ENCODE measurements at places on chromosomes 11 and 22.

DNA sequence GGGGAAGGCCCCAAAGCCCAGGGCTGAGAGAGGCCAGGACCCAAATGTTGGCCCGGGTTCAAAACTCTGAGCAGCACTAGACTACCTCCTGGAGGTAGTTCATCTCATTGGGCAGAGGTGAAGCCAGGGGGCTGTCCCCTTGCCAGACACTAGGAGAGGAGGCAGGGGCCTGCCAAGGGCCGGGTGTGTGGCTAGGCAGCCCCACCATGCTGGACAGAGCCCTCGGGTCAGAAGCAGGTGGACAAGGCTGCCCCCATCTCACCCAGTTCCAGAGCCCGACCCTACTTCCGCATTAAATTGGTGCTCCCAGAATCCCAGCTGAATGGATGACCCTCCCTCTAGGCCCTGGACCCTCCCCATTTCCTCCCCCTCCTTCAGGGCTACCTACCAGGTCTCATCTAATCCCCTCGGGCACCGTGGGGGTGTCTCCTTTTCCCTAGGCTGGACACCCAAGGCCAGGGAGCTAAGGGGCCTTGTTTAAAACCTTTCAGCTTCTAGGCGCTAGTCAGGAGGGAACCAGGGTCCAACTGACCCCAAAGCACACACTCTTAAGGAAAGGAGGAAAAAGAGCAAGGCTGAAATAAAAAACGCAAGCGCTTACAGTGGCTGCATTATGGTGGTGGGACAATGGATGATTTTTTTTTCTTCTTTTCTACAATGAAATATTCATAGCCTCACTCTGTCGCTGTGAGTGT lies 72.1 kb upstream of the TCF20 start:
- DNase-seq = no peak

DNA sequence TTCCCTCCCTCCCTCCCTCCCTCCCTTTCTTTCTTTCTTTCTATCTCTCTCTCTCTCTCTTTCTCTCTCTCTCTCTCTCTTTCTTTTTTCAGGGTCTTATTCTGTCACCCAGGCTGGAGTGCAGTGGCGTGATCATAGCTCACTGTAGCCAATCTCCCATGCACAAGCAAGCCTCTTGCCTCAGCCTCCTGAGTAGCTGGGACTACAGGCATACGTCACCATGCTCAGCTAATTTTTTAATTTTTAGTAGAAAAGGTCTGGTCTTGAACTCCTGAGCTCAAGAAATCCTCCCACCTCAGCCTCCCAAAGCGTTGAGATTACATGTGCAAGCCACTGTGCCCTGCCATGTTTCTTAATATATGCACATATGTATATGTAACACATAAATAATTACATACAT lies 19.0 kb downstream of the TSKU start:
- no peak for DNase-seq

- DNase-seq = no peak
Observed at GRCh38 chr11:70225681-70226177, 22.6 kb downstream of the FADD start.

GRCh38 chr11:61973476-61974162 lies 6.2 kb upstream of the FTH1 start:
- no peak for DNase-seq

DNA sequence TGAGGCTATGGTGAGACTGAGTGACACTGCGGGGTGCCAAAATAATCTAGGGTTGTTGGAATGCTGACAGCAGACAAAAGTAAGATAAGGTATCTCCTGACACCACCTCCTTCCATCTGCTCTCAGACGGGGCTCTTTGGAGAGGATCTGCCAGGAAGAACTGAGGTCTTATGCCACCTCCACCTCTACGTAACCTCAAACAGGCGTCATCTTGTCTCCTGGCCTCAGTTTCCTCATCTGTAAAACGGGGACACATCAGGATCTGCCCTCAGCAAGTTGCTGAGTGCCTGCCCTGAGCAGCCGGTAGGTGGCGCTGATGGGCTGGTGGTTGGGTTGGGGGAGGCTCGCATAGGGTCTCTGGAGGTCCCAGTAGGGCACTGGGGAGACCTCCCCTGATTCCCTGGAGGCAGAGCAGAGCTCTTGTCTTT lies 1.7 kb upstream of the MYEOV start:
- DNase-seq = peak; percentile 50

- DNase-seq = no peak
Observed at GRCh38 chr11:125460275-125460674, 35.8 kb downstream of the FEZ1 start.

DNA sequence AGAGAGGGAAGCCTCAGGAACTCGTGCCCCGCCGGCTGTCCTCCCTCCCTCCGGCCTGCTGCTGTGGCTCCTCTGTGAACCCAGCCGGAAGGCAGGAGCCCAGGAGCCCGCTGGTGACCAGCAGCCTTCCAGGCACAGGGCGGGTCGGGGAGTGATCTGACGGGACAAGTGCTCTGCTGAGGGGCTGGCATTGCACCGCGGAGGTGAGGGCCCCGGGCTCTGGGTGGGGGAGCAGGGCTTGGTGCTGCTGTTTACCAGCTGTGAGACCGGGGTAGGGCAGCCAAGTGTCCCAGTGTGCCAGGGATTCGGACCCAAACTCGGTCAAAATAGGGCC lies 53.3 kb downstream of the FLRT1 start:
- DNase-seq = no peak

DNA sequence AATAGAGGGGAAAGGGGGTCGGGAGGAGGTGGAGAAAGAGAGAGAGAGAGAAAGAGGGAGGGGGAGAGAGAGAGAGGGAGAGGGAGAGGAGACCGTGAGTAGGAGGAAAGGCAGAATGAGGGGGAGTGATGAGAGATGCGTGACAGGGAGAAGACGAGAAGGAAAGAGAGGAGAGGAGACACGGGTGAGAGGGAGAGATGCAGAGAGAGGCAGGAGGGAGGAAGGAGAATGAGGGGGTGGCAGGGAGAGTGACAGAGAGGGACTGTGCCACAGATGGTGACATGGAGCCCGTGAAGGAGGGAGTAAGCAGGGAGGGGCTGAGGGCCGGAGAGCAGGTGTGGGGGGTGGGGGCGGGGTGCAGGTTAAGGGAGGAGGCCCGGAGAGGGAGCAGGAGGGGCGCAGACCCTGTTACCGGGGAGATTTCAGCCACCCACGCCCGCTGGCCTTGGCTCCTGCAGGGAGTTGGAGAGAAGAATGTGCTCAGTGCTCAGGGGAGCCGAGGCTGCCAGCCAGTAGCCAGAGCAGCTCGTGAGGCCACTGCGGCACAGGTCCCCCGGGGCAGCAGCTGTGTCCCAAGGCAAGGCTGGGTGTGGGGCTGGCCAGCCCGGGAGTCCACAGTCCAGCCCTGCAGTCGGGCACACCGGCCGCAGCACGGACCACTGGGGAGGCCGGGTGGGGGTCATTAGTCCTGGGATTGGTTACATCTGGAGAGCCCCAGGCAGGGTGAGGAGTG lies at the start of gene SSTR3:
SSTR3 (minus strand) TSS at position 304 of the 733 bp plus-strand sequence. CDS start 4,674 bp downstream, outside the sequence.
- peak; percentile 16 for DNase-seq

DNA sequence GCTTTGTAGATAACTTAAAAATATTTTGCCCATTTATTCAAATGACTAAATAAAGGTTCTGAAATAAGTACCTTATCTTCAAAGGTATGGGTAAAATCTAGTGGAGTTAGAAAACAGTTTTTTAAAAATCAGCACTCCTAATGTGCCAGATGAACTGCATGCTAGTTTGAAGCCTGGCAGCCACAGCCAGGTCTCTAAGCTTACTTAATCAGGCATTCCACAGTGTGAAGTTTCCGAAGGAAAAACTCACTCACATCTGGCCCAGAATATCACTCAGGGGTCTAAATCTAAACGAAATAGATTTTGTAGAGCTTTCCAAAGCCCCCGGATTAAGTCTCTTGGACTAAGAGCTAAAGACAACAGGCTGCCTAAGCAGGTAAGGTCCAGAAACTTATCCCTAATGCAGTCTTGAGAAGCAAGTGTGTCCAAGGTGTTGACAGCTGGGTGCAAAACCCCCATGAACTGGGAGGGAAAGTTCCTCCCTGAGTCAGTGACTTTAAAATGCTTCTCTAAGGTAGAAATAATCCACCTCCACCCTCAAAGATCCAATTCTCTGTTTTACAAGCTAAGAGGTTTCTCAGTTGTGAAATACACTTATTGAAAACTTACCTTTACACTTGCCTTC lies 157.6 kb downstream of the FCHSD2 start:
- DNase-seq = no peak

DNA sequence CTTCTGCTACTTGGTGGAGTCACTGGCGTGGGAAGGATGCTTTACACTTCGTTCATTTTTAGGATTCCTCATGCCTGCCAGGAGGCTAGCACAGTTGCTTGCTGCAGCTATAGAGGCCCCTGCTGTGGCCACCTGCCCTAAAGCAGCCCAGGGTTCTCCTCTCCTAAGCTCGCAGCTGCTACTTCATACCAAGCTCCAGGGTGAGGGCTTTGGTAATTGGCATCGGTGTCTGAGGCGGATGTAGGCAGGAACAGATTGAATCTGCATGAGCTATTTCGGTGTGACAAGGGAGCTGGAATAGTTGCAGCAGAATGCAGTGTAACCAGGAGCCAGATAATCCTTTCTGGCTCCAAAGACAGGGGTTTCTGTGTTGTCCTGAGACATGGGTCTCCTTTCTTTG lies 133.1 kb downstream of the MICAL2 start:
- DNase-seq = no peak

GRCh38 chr11:69644071-69644961 lies 3.4 kb downstream of the CCND1 start:
- no peak for DNase-seq

GRCh38 chr11:10495464-10495786 lies 40.4 kb downstream of the AMPD3 start:
- DNase-seq = no peak

DNA sequence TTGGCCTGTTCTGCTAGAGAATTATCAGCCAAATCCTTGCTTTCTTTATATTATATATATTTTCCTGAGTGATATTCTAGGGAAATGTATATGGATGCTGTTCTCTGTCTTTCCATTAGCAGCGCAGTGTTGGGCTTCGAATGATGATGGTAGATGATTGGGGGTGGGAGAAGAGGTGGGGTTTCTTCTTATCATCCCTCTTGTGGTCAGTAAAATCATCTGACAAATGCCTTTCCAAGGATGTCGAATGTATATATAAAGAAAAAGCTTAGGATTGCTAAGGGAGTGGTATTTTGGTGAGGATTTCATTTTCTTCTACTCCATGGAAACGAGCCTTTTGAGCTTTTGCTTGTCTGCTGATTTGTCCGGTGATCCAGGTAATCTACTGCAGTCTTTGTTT lies 48.9 kb downstream of the ARHGEF12 start:
- DNase-seq = no peak

DNA sequence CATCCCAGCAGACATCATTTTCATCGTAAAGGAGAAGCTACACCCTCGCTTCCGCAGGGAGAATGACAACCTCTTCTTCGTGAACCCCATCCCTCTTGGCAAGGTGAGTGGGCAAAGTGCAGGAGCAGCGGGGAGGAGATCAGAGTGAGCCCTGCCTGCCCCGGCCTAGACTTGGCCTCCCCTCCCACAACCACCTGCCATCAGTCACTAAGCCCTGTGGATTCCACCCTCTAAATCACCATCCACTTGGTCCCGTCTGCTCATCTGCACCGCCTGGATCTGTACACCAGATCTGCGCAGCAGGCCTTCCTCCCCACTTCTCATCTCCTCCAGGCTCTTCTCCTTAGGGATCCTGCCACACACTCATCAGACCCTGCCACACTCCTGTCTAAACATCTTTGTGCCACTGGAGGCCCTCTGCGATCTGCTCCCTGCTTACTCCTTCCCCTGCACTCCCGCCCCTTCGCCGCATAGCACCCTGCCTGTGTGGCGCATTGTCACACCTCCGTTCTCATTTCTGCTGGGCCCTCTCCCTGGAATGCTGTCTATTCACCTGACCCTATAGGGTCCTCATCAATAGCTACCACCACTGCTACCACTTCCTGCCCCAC lies 14.2 kb downstream of the UCP2 start:
- DNase-seq = no peak

DNA sequence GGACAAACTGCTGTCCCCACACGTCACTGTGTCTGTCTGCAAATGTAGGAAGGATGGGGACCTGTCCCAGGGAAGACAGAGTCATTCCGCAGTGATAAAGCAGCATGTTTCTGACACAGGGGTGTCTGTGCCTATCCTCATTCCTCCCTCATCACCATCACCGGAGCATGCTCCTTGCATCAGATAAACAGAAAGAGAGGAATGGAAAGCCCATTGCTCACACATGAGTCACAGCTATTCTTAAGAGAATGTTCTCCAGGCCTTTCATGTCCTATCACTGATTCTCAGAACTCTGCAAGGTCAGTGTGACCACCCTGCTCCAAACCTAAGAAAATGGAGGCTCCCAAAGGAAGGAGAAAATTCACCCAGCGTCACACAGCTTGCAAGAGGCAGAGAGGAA lies 38.9 kb downstream of the ZNF195 start:
- no peak for DNase-seq

DNA sequence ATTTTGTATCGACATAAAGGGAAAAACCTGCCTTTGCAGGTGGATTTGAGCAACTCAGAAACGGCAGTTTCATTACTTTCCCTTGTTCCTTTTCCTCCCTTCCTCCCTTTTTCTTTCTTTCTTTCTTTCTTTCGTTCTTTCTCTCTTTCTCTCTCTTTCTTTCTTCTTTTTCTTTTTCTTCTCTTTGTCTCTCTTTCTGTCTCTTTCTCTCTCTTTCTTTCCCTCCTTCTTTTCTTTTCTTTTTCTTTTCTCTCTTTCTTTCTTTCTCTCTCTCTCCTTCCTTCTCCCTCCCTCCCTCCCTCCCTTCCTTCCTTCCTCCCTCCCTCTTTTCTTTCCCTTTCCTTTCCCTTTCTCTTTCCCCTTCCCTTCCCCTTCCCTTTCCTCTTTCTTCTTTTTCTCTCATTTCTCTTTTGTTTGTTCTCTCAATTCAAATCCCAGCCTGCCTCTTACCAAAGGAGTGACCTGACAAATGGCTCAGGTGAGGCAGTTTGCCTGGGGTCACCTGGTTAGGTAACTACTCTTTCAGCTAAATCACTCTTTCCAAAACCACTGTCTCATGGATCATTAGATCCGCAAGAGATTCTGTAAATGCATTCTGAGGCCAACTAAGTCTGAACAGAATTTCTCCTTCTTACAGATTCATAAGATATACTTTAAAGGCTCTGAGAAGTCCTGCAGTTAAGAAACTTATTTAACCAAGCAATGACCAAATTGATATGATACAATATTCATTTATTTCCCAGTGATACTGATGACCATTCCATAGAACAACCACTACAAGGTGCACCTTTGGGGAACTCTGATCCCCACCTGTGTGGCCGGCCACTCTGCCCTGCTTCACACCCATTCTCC lies 75.3 kb downstream of the MYO18B start:
- DNase-seq = no peak

Measured in neural crest cell (in vitro differentiated cells).